NCI-H69 (cell line): ENCODE measurements at places on chromosomes 1 and 21.

GRCh38 chr1:183291802-183292514, 105.9 kb downstream of the LAMC2 start:
- peak; percentile 75 for DNase-seq

DNA sequence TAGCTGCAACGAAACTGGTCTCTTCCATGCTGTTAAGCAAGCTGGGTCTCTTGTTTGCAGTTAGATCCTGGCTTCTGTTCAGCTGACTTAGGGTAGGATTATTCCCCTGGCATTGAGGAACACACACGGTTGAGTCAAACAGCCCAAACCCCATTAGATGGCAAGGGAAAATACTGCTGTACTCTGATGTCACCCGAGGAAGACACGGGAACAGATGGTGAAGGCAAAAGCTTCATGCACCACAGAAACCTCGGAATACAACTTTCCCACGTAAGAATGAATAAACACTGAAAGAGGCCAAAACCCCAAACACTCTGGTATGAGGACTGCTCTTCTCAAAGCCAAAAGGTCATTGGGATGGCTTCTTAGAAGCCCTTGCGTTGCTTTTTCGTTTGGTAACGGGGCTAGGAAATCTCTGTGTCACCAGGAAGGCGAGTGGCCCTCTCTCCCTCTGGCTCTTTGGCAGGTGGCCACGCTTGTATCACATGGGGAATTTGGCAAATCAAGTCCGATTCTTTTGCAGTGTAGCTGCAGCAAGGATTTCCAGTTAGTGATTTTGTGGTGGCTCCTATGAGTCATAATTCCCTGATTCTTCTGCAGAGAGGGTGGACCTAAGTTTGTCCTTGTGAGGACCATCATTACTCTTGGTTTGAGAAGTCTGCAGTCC, 16.7 kb upstream of the LYST start:
- DNase-seq = peak; percentile 92

- DNase-seq = peak; percentile 44
Measured at GRCh38 chr1:1597275-1597930, 2.5 kb downstream of the FNDC10 start.

GRCh38 chr1:212254853-212255363, 30.3 kb upstream of the PPP2R5A start:
- DNase-seq = no peak

DNA sequence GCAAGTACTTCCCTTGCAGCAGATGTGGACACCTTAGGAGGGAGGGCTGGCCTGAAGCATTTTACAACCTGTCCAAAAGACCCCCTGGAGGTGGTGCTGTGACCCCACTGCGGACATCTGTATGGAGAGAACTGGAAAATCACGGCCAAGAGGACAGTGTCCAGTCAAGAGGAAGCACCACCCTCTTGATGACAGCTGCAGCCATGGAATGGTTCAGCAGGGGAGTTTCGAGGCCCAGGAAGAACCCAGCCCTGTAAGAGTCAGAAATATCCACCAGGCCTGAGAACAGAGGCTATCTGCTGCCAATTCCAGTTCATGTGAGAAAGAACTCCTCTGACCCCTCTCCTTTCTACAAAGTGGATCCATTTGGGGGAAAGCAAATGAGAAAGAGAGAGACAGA, 126.8 kb downstream of the PLXNA2 start:
- no peak for DNase-seq

GRCh38 chr1:85934516-85934915, 222.1 kb downstream of the COL24A1 start:
- no peak for DNase-seq

DNA sequence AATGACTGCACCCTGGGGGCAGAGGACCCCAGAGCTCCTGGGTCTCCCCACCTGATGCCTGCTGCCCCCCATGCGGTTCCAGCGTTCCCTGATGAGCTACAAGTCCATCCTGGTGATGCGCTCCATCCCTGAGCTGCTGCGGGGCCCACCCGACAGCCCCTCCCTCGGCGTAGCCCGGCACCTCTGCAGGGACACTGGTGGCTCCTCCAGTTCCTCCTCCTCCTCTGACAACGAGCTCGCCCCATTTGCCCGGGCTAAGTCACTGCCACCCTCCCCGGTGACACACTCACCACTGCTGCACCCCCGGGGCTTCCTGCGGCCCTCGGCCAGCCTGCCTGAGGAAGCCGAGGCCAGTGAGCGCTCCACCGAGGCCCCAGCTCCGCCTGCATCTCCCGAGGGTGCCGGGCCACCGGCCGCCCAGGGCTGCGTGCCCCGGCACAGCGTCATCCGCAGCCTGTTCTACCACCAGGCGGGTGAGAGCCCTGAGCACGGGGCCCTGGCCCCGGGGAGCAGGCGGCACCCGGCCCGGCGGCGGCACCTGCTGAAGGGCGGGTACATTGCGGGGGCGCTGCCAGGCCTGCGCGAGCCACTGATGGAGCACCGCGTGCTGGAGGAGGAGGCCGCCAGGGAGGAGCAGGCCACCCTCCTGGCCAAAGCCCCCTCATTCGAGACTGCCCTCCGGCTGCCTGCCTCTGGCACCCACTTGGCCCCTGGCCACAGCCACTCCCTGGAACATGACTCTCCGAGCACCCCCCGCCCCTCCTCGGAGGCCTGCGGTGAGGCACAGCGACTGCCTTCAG, 35.5 kb downstream of the TRIM11 start:
- peak; percentile 49 for DNase-seq

- DNase-seq = no peak
Measured at GRCh38 chr1:92554216-92554615, 67.5 kb upstream of the GFI1 start.

DNA sequence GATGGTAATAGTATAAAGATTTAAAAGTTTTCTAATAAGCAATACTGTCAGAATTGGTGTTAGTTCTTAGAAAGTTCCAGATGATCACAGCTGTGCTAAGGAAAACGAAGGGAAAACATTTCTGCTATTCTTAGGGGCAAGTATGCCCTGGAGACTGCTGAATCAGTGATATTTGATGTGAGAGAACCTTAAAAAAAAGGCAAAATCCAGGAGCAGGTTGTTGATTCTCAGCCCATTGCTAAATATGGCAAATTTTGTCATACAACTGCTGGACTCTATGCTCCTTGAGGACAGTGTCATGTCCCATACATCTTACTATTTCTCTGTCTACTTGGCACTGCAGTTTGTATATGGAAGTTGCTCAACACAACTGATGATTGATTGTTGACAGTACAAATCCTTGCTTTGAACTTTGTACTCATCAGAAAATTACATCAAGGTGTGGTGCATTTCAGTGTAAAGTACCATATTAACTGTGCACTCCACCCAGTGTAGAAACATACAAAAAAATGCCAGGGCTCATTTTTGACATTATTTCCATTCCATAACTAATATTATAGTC, 10.9 kb downstream of the CRCT1 start:
- no peak for DNase-seq

DNA sequence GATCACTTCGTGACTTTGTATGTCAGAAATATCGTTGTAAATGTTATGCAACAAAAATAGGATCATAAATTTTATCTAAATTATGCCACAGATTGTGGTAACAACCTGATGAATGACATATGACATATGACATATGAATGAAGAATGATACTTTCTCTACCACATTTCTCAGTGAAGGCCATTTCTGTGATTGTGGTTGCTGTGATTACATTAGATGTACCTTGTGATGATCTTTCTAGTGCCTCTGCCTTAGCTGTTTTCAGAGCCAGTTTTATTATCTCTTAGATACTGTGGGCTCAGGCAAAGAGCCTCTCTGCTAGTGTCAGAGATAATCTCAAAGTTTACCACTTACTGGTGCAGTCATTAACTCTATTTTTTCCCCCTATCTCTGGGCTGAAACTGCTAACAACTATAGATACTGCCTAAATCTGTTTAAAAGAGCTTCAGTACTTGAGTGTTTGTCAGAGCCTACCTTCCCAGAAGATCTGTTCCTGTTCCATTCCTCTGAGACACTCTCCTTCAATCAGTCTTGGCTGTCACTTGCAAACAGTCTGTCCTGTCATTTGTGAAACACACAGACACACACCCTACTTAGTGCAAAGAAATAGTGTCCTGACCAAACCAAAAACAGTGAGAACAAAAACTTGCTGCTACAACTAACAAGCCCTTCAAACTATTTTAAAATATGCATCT, 55.5 kb downstream of the HMCN1 start:
- no peak for DNase-seq

- no peak for DNase-seq
Measured at GRCh38 chr1:240474133-240474614, 137.8 kb downstream of the GREM2 start.

- no peak for DNase-seq
Measured at GRCh38 chr1:153906396-153906795, 16.4 kb downstream of the GATAD2B start.

DNA sequence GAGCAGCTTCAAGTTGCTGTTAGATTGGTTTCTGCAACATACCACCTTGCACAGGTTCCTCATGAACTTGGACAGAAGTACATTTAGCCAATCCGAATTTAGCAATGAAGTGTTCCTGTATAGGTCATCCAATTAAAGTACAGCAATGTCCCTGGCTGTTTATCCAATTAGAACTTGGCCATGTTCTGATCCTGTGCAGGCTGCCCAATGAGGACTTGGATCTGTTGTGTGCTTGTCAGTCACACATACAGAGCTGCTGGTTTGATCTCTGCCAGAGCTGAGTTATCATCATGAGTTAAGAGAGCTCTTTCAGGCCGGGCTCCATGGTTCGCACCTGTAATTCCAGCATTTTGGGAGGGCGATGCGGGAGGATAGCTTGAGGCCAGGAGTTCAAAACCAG, 22.0 kb upstream of the IFNLR1 start:
- no peak for DNase-seq

DNA sequence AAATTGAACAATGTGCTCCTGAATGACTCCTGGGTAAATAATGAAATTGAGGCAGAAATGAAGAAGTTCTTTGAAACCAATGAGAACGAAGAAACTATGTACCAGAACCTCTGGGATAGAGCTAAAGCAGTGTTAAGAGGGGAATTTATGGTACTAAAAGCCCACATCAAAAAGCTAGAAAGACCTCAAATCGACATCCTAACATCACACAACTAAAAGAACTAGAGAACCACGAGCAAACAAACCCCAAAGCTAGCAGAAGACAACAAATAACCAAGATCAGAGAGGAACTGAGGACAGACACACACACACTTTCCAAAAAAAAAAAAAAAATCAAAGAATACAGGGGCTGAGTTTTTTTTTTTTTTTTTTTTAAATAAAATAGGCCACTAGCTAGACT, 564.2 kb downstream of the SMYD3 start:
- no peak for DNase-seq

GRCh38 chr1:34715139-34715538, 39.7 kb upstream of the GJB5 start:
- DNase-seq = no peak
